Prostate gland (tissue), 2 donors: ENCODE measurements at places on chromosomes 12 and 14. TPM values are rescaled to one million over a fixed set of nuclear protein-coding genes. Genes with fewer than 3 reads are reported as not detected.
A peak's percentile ranks its signal among the peaks of the same experiment; 100 is the strongest.

- no peak for DNase-seq
These were observed 179.6 kb upstream of the DIO2 start for GRCh38 chr14:80390906-80391305.

OLR1 gene
- total RNA-seq: 2.1 TPM

CLEC2D gene
- total RNA-seq: 19.9 TPM

TCL1B gene
- not detected for total RNA-seq

- DNase-seq: no peak
These were observed 57.2 kb downstream of the MVK start for GRCh38 chr12:109630815-109631214.

- no peak for DNase-seq
These were observed 34.0 kb downstream of the ALG10B start for GRCh38 chr12:38350342-38351174.

TAS2R9 gene
- not detected for total RNA-seq

ASB2 gene
- 17.4 TPM for total RNA-seq

GRCh38 chr12:99386907-99387306 lies 260.6 kb upstream of the GARIN6 start:
- no peak for DNase-seq

DNA sequence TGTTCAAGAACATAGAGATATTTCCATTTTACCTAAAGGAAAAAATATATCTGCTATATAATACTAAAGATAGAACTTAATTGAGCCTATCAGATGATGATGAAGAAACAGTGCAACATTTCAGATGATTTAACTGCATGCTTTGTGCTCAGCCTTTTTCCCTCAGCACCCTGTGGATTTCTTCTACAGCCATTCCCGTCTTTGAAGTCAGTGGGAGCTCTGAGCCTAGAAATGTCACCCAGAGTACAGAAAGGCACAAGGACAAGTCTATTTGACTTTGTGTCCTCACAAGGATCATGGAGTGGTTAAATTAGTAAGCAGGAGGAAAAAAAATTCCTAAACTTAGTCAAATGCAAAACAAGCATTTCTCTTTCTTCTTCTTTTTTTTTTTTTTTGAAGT lies 994.0 kb upstream of the FLRT2 start:
- no peak for DNase-seq

DNA sequence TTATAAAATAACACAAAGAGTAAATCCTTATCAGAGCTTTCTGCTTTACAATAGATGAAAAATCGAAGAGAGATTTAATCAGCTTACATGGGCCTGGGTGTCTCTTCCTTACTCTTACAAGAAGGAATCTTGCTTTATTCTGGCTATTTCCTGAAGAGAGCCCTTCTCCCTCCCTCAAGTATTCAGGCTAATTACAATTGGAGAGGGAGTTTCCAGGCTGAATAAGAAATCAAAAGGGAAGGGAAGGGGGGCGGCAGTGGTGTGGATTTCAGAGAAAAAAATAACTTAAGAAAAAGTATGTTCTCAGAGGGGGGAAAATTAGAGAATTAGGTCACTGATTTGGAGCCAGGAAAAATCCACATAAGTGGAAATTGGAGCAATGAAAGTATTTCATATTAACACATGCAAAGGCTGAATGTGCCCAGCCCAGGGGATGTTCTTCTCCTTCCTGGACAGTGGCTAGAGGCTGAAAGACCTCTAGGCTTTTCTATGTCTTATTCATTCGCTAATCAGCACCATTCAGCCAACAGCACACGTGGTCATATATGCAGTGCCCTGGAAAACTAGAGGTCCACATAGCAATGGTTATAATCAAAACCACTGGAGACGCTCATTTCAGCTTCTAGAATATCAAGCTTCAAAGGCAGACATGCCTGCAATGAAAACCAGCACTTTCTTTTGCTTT lies 158.9 kb upstream of the BTG1 start:
- no peak for DNase-seq

GRCh38 chr14:90850487-90850886 lies 34.3 kb upstream of the TTC7B start:
- no peak for DNase-seq

SLC16A7 gene
- 4.3 TPM for total RNA-seq

DNA sequence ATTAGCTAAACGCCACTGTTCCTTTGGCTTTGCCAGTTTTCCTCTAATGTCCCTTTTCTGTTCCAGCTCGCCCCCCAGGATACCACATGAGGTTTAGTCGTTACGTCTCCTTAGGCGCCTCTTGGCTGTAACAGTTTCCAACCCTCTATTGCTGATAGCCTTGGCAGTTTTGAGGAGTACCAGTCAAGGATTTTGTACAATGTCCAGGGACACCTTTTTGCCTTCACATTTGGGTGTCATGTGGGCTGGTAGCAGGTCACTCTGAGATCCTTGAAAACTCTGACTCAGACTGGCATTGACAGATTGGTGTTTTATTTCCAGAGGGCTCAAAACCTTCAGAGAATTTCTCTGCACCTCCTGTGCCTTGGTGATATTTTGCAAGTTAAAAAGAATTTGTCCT lies 14.1 kb downstream of the SH2B3 start:
- DNase-seq: no peak

DNA sequence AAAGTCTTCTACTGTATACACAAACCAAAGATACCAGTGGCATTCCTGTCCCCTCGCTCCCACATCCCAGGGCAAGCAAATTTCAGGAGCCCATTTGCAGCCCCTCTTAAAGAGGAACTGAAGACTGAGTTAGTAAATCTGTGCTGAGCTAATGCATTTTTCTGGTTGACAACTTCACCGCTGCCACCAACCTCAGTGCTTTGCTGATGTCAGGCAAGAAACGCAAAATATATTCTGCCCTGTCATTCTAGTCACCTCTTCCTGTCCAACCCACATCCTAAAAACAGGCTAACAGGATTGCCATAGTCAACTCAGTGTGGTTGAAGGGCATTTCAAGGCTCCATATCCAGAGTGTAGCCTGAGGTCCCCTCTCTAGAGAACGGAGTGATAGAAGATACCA lies 59.4 kb upstream of the FICD start:
- DNase-seq: no peak

DNA sequence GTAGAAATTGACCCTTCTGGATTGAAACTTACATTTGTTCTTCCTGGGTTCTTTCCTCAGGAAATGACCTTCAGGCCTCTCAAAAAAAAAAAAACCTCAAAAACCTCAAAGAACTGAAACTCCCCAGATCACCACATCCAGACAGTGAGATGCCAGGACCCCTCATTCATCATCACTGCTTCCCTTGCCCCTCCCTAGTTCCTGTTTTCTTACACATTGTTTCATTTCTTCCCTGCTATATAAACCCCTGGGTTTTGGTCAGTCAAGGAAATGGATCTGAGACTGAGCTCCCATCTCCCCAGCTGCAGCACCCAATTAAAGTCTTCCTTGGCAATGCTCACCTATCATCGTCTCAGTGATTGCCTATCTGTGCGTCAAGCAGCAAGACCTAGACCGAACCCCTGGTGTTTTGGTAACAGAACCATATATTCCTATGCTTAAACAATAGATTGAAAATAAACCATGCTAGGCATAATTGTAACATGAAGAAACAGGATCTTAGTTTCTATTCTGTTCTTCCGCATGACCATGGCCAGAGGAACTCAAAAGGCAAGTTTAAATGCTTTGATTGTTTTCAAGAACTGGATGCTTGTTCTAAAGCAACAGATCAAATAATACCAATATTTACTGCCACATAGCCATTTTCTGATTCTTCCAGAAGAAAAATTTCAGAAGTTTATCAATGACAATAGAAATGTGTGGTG lies 108.0 kb upstream of the MAX start:
- no peak for DNase-seq

DNA sequence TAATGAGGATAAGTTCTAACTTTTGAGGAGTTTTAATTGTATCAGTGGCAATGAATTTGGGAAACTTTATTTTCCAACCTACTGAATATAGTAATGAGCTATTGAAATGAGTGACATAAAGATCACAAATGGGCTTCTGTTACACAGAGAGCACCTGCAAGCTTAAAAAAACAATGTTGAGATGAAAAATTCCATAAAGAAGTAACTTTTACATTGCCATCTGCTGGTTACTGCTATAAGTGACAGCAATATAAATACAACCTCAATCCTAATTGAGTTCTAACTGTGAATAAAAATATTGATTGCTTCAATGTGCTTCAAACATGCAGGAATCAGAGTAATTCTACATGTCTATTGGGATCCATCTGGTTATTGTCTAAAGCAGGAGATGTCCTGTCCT lies 14.2 kb downstream of the WIF1 start:
- no peak for DNase-seq

GRCh38 chr12:113113397-113113796 lies 22.2 kb downstream of the RASAL1 start:
- no peak for DNase-seq

YEATS4 gene
- 57.4 TPM for total RNA-seq

DNA sequence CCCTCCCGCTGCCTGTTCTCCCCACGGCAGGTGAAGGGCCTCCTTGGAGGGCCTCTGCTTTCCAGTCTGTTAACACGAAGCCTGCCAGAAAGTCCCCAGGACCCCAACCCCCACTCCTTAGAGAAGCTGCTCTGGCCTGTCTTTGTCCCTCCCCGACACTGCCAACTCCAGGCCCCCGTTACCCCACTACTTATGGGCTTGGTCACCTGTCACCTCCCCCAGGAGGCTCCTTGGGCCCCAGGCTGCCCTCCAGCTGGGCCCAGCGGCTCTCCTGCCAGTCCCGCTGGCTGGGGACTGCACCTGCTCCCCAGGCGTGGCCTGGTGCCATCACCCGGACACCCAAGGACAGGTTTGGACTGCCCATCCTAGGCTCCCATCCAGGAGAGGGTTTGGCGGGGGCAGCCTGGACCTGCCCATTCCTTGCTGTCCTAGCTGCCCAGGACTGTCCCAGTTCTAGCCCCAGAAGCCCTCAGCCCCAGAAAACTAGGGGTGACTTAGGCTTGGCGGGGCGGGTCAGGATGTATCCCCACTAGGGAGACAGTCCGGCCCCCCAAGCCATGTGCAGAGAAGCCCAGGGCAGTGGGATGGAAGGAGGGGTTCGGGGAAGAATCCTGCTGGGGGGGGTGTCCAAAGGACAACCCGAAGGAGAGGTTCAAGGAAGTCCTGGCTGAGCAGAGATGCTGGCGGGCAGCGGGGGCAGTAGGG lies 155.7 kb upstream of the C14orf180 start:
- DNase-seq: no peak

DNA sequence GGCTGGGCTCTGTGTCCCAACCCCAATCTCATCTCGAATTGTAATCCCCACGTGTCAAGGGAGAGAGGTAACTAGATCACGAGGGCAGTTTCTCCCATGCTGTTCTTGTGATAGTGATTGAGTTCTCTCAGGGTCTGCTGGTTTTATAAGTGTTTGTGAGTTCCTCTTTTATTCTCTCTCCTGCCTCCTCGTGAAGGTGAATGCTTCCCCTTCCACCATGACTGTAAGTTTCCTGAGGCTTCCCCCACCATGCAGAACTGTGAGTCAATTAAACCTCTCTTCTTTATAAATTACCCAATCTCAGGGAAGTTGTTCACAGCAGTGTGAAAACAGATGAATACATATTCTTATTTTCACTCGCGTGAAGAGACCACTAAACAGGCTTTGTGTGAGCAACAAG lies 148.2 kb downstream of the TMEM30B start:
- DNase-seq: no peak

GPX2 gene
- 18.9 TPM for total RNA-seq

DNA sequence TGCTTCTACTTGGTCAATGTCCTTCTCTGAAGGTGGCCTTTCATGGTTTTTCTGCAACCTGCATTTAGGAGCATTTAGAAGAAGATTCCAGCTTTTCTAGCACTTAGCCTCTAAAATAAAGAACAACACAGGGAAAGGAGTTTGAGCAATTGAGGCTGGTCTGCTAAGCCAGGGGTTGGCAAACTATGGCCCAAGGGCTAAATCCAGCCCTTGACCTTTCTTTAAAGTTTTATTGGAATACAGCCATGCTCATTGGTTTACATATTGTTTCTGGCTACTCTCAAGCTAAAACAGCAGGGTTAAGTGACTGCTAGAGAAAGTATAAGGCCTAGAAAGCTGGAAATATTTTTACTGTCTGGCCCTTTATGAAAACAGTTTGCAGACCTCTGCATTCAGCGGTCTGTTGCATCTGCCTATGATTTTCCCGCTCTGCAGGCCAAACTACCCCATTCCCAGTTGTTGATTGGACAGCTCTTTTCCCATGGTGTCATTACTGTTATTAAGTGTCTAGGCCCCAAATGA lies 39.3 kb downstream of the SPRING1 start:
- DNase-seq: no peak

DNA sequence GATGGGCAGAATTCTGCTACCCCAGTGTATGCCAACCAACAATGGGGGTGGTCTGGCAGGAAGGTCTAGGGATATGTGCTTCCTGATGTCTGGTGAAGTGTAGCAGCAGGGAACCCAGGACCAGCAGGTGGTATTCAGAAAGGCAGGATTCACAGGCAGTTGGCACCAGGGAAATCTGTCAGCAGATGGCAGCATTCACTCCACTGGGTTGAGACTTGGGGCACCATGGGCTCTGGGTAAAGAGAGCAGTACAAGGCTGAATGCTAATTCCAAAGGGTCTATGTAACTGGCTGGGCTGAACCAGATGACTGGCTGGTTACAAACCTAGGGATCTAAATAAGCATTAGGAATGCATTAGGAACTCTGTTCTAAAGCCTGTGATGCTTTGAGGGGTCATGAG lies 466.9 kb upstream of the STXBP6 start:
- no peak for DNase-seq

MSRB3 gene
- 42.9 TPM for total RNA-seq

DNA sequence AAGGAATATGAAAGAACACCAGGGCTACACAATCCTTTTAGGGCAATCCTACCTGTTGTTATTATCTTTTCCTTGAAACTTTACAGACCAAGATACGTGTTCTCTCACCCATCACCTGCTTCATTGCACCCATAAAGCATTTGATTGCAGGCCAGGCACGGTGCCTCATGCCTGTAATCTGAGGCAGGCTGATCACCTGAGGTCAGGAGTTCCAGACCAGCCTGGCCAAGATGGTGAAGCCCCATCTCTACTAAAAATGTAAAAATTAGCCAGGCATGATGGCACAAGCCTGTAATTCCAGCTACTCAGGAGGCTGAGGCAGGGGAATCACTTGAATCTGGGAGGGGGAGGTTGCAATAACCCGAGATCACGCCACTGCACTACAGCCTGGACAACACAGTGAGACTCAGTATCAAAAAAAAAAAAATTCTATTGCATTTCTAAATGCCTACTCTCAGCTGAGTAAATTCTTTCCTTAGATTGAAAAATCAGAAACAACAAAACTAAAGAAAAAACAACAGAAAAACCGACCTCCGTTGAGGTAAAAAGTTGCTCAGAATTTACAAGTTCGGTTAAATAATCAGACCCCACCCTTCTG lies 183.7 kb upstream of the TMEM132C start:
- DNase-seq: no peak

DNA sequence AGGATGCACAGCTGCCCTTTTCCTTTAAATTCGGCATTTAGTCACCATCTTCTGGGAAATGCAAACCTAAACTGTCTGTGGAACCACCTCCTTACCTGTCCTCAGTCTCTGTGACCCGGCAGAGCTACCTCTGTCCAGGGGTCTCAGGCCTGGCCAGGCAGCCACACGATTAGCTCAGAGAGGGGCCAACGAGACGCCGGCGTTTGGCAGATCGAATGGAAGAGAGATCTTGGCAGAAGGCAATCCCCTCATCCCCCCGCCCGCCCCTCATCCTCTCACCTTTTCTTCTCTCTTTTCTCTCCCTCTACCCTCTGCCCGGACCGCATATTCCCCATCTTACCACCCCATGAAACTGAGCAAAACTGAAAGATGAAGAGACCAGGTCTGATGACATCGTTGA lies 101.0 kb downstream of the PIWIL1 start:
- no peak for DNase-seq

GRCh38 chr14:69129264-69129880 lies 23.5 kb downstream of the DCAF5 start:
- peak; percentile 85 for DNase-seq

ERO1A gene
- 18.5 TPM for total RNA-seq

GRCh38 chr14:21880918-21881317 lies 207.3 kb upstream of the OR4E1 start:
- no peak for DNase-seq
